ENCODE measurements at places on chromosomes 4 and X.

DNA sequence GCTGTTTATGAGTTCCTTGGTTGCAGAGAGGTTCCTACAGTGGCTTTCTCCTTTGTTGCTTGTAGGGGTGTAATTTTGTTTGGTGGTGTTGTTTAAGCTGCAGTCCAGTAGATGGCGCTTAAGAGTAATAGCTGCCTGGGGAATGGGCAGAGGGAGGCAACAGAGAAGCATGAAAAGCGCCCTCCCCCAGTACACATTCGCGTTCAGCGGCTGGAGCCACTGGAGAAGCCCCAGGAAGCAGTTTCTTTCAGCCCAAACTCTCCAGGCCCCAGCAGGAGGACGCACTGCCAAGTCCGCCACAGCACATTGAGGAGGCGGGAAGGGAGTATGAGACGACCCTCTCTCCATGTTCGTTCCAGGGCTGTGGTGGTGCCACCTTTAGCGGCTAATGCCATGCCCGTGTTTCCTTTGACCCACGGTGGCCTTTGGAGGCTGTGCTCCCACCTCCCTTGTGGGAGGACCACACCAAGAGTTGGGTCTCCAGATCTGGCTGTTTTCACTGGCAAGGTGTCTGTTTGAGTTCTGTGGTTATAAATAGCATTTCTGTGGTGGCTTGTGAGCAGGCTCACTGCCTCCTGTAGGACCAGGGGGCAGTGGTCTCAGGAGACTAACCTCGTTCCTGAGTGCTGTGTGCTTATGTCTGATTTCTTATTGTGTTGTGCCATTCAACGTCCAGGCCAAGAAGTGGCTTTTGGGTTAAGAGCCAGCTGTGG, 252.3 kb downstream of the ARHGAP10 start:
- no peaks in the 10 kb centered on the region for H3K36me3 ChIP-seq
- H3K4me3 ChIP-seq, result no peak overlapping the region
- no peaks in the 10 kb centered on the region for H3K27me3 ChIP-seq
- DNase-seq, result no peak
- H3K4me1 ChIP-seq, result peaks cover 38% of the 10 kb centered on the region
- peak overlapping the region; percentile 41 for H3K27ac ChIP-seq

DNA sequence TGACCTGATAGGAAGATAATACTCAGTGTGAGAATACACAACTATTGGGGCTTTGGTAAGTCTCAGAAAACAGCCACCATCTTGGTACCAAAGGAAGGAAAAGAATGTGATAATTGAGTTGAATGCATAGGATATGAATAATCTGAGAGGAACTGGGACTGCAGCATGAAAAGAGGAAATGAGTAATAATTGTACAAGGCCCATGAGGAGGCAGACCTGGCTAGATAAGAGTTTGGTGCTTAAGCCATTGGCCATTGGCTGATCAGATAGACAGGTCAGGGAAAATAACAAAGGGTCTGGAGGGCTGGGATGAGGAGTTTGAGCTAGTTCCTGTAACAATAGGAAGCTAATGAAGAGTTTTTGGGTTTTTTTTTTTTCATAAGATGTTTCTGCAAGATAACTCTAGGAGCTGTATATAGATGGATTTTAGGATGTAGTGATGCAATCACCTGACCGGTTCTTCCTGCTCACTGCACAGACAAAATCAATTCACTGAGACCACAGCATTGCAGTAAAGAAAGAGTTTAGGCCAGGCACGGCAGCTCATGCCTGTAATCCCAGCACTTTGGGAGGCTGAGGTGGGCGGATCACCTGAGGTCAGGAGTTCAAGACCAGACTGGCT, 5.3 kb upstream of the TRMT2B start:
- no peaks in the 10 kb centered on the region for H3K27me3 ChIP-seq
- DNase-seq, result no peak
- H3K4me1 ChIP-seq, result no peaks in the 10 kb centered on the region
- H3K36me3 ChIP-seq, result no peaks in the 10 kb centered on the region

- no peak for DNase-seq
- H3K27me3 ChIP-seq, result peaks cover 15% of the 10 kb centered on the region
- H3K4me3 ChIP-seq, result no peak overlapping the region
- H3K27ac ChIP-seq, result no peak overlapping the region
- H3K4me1 ChIP-seq, result no peaks in the 10 kb centered on the region
- H3K36me3 ChIP-seq, result no peaks in the 10 kb centered on the region
Measured at GRCh38 chr4:87957061-87957460, 18.5 kb upstream of the SPP1 start.

GRCh38 chr4:52979821-52980590, 117.9 kb downstream of the RASL11B start:
- no peaks in the 10 kb centered on the region for H3K27me3 ChIP-seq
- no peak overlapping the region for H3K27ac ChIP-seq
- no peaks in the 10 kb centered on the region for H3K36me3 ChIP-seq
- DNase-seq, result no peak
- H3K4me3 ChIP-seq, result no peak overlapping the region
- no peaks in the 10 kb centered on the region for H3K4me1 ChIP-seq

GRCh38 chrX:129139837-129140598, 383.3 kb downstream of the SMARCA1 start:
- no peaks in the 10 kb centered on the region for H3K27me3 ChIP-seq
- no peak overlapping the region for H3K4me3 ChIP-seq
- H3K27ac ChIP-seq, result no peak overlapping the region
- no peaks in the 10 kb centered on the region for H3K4me1 ChIP-seq

DNA sequence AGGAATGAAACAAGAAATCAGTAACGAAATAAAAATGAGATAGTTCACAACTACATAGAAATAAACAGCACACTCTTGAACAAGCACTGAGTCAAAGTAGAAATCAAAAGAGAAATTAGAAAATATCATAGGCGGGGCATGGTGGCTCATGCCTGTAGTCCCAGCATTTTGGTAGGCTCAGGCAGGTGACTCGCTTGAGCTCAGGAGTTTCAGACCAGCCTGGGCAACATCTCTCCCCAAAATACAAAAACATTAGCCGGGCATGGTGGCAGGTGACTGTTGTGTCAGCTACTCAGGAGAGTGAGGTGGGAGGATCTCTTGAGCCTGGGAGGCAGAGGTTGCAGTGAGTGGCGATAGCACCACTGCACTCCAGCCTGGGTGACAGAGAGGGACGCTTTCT, 714.4 kb downstream of the GLUD2 start:
- H3K27ac ChIP-seq, result no peak overlapping the region
- H3K27me3 ChIP-seq, result no peaks in the 10 kb centered on the region
- no peak overlapping the region for H3K4me3 ChIP-seq

DNA sequence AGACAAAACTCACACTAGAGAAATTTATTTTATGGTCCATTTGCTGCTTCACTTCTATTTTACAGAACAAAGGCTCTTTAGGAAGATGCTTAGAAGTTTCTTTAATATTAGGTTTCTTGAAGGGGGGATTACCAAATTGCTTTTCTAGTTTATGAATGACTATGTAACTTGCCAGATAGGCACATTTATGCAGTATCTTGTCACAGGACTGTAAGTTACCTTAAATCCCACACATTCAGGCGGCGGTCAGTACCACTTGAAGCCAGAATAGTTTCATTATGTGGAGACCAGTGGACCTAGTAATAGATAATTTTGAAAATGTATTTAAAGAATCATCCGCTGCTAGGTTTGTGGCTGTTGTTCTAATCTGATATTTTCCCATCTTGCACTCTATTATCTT, 18.3 kb downstream of the RBBP7 start:
- no peaks in the 10 kb centered on the region for H3K27me3 ChIP-seq
- no peak overlapping the region for H3K27ac ChIP-seq
- no peak overlapping the region for H3K4me3 ChIP-seq
- peaks cover 4% of the 10 kb centered on the region for H3K4me1 ChIP-seq
- peaks cover 79% of the 10 kb centered on the region for H3K36me3 ChIP-seq

Data from effector memory CD8-positive, alpha-beta T cell (primary cell).